ENCODE measurements at places on chromosomes 6 and 20.

- no peak for DNase-seq
These were observed 63.9 kb upstream of the SLCO4A1 start for GRCh38 chr20:62578294-62578897.

DNA sequence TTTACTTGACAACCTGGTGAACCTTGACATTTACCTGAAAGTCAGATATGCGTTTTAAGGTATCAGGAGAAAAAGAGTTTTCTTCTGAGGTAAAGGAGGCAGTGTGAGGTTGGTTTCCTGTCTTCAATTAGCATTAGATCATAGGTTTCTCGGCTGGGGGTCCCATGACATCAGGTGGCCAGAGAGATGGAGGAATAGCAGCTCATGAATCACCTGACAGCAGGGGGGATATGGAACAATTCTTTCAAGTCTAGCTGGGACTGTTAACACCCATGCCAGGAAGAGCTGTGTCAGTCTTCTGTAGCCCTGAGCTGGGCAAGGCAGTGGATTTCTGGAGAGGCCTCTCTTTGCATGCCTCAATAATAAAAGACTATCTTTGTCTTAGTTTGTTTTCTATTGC is 108.0 kb upstream of the TMEM170B start:
- no peak for DNase-seq

GRCh38 chr20:37200926-37201826 is 21.8 kb upstream of the MROH8 start:
- no peak for DNase-seq

- DNase-seq: no peak
These were observed 34.7 kb upstream of the ERVFRD-1 start for GRCh38 chr6:11146117-11146826.

GRCh38 chr6:130421585-130421984 is 55.8 kb downstream of the TMEM200A start:
- DNase-seq: no peak

DNA sequence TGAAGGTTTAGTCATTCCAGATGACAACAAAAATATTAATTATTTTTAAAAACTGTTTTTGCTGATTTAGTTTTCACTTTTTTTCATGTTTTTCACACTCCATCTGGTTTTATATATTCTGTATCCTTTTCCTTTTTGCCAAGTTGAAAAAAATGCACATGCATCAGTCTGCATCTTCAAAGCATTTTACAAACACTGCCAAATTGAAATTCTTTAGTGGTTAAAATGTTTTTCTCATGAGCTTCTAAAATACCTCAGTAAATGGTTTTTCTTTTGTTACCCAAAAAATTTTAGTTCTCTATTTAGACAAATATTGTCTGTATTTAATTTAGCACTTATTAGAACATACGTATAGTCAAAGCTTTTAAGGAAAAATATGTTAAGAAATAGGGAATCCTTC is 386.9 kb upstream of the HSF2 start:
- no peak for DNase-seq

GRCh38 chr6:23692184-23692583 is 433.8 kb upstream of the NRSN1 start:
- DNase-seq: no peak

DNA sequence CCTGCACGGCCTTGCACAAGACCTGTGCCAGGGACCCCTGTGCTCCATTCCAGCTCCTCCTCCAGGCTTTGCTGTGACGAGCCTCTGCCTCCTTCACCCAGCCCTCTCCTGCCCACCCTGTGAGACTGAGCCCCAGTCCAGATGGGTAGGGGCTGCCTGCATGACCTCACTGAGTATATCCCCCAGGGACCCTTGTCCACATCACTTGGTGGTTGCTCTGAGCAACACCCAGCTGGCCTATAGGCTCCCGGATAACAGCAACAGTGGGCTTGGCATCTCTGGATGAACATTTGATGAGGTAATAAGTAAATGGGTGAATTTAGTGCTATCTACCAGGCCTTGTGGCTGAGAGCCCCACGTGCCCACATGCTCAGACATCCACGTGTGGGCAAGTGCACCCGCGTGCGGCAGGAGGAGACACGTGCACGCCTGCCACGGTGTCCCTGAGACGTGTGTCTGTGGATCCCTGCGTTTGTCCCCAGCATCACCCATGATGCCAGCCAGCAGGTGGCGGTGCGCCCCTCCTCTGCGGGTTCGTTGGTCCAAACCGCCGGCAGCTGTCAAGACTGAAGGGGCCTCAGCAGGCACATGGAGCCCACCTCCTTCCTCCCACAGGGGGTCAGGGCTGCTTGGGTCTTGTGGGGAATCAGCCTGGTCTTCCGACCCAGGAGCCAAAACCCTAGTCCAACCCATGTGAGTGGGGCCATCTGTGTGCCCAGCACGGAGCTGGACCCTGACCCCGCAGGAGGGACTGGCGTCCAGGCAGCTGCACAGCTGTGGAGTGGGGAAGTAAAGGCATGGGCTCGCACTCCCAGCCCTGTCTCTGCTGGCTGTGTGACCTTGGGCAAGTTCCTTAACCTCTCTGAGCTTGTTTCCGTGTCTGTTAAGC is 45.9 kb downstream of the FGD2 start:
- DNase-seq: peak; percentile 37

- DNase-seq: no peak
These were observed 46.6 kb downstream of the SLX4IP start for GRCh38 chr20:10481676-10482075.

DNA sequence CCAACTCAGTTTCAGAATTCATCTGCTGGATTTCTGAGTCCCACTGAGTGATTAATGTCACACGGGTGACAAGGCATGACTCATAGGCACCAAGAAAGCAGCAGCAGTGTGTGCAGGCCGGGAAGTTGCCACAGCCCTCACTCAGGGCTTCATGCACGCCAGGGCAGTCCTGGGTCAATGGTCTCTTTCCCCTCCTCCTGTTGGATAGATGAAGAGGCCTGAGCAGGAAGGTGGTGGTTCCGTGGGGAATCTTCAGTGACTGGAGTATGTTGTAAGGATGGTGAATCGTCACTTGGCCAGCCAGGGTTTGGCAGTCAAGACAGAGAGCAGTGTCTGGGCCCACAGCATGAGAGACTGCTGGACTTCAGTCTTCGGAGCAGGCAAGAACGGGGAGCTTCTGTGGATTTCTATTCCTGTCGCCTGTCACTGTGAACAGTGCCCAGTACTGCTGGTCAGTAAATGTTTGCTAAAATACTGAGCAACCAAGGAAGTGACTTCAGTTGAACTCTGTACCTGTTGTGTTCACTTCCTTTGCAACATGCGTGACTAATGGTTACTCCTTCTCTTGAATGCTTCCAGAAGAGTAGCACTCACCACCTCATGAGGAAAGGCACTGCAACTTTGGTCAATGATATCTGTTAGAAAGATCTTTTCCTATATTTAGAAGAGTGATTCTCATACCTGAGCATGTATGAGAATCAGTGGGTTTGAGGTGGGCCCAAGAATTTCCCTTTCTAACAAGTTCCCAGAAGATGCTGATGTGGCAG is 62.0 kb upstream of the CD93 start:
- no peak for DNase-seq

Data from esophagus squamous epithelium (tissue), 5 donors.